EH (cell line): ENCODE measurements at places on chromosomes 5 and 9.

- DNase-seq = no peak
Measured at GRCh38 chr9:134032456-134033222, 7.4 kb downstream of the BRD3OS start.

GRCh38 chr5:78727786-78728761, 79.5 kb upstream of the LHFPL2 start:
- DNase-seq = no peak

- peak; percentile 100 for DNase-seq
Measured at GRCh38 chr5:179258922-179259730, 86.1 kb downstream of the ADAMTS2 start.

DNA sequence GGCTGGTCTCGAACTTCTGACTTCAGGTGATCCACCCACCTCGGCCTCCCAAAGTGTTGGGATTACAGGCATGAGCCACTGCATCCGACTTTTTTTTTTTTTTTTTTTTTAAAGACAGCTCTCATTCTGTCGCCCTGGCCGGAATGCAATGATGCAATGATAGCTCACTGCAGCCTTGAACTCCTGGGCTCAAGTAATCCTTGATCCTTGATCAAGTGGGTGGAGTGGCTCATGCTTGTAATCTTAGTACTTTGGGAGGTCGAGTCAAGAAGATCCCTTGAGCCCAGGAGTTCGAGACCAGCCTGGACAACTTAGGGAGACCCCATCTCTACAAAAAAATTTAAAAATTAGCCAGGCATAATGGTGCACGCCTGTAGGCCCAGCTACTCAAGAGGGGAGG, 8.1 kb downstream of the SEC24A start:
- DNase-seq = no peak

DNA sequence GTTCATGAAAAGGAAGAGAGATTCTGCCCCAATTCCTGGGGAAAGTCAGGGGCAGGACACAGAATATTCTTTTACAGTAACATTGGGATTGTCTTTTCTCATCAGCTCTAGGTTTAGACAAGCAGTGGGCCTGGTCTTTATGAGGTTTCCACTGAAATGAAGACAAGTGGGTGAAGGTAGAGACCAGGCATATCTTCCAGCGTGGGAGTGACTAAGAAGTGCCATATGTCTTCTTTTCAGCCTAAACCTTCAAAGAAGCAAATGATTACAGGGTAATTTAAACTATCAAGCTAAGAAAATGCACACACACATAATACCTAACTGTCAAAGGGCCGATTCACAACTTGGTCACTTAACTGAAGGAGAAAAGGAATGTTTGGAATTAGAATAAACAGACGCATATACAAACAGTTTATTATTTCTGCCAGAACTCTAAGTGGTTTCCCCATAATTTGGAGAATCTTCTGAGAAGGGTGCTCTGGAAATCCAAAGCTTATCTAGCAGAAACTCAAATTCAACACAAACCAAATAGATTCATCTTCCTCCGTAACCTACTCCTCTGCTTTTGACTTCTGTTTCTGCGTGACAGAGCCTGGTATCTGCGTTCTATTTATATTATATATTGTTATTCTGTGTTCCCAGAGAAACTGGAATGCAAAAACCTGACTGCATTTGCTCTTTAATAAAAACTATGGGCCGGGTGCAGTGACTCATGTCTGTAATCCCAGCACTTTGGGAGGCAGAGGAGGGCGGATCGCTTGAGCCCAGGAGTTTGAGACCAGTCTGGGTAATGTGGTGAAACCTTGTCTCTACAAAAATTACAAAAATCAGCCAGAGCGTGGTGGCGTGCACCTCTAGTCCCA, 22.0 kb upstream of the TEK start:
- peak; percentile 92 for DNase-seq

DNA sequence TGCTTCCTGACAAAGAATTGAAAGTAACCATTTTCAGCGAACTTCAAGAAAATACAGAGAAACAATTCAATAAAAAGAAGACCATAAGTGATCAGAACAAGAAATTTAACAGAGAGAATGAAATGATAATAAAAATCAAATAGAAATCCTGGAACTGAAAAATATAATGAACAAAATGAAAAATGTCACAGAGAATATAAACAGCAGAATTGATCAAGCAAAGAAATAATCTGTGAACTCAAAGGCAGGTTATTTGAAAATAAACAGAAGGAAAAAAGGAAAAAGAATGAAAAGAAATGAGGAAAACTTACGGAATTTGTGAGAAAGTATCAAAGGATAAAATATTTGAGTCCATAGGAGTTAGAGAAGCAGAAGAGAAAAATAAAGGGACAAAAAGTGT, 114.1 kb downstream of the CSNK1G3 start:
- DNase-seq = no peak

DNA sequence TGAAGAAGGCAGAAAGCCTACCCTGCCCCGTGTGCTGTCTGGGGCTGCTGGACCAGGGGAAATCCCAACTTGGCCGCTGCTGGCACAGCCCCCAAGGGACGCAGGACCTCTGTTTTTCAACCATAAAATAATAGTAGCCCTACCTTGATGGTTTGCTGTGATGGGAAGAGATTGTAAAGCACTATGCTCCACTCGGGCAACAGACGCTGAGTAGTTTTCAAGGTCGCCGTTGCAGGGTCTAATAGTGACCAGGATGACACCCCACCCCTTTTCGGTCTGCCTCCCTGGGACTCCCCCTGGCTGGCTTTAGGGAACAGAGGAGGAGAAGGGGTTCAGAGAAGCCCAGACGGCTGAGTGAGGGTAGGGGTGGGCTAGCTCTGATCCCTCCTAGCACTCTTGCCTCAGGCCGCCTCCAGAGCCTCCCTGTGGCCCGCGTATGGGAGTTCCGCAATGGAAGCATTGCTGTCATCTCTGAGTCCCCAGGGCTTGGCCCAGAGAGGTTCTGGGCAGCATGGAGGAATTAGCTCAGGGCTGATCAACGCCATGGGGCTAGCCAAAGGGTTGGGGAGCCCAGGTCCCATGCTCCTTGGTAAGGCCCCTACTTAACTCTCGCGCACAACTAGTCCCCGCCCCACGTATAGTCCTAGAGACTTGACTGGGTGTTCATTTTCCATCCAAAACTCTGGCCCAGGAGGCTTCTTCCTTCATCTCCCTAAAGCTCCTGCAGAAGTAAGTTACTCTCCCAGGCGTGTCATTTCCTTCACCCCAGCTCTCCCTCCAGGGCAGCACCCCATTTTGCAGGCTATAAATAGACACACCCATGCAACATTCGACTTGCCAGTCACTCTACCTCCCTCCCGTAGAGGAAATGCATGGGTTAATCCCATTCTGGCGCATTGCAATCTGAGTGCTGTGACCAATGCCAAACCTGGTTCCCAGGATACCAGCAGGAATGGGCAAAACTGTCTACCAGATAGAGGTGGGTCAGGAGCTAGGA, 1.1 kb upstream of the IRF1 start:
- DNase-seq = no peak

GRCh38 chr5:135954899-135955298, at the start of gene LECT2:
TSS of gene LECT2 (minus strand) at chr5:135954983. CDS start at chr5:135954833, 150 bp downstream.
- DNase-seq = no peak

GRCh38 chr5:59923465-59923864, 29.9 kb upstream of the PDE4D start:
- DNase-seq = peak; percentile 51

- DNase-seq = no peak
Measured at GRCh38 chr5:56406838-56407237, 173.7 kb upstream of the ANKRD55 start.

GRCh38 chr9:132160802-132161742, 786 bp upstream of the NTNG2 start:
- DNase-seq = peak; percentile 76

DNA sequence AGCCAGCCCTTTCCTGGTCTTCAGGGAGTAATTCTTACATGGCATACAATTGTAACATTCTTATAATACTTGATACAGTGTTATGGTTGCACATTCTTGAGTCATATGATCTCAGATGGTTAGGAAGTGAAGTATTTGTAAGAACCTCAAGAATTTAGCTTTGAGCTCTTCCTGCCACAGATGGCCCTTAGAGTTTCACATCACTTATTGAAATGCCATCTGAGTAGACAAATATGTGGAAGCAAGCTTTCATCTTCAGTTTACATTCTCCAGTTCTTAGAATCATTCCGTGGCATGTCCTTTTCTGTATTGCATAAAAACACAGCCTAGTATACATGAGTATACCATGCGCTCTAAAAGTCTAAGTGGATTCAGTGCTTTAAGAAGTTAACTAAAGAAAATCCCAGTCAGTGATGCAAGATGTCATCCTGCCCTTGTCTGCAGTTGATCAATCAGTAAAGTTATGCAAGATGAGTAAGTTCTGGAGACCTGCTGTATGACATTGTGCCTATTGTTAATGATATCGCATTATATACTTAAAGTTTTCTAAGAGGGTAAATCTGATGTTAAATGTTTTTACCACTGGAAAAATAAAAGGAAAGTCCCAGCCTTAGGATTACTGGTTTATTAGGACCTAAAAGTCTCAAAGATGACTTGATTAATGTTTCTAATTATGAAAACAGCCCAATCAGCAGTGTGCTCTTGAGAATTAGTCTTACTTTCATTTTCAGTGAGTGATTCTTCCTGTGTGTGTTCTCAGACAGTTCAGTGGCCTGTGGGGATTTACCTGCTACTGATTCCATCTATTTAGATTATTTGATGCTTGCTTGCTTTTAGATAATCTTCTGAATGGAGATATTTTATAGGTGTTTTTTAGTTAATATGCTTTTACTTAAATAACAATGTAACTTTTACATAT, 29.4 kb downstream of the RHOBTB3 start:
- DNase-seq = peak; percentile 99
